Activated T-helper 1 cell treated with anti-CD3 and anti-CD28 coated beads, Interleukin-12 subunit alpha, Interleukin-12 subunit beta, Interleukin-2, Interleukin-4 antibody, amounts not matched to agents 30 ng/mL and 10 ng/mL and 1 ng/mL, durations not matched to agents 14 hours and 24 hours and 36 hours (primary cell): ENCODE measurements at places on chromosomes 7 and 10. TPM values are rescaled to one million over a fixed set of nuclear protein-coding genes. Genes with fewer than 3 reads are reported as not detected.

TMEM225B gene
- 0.60 and 0.64 TPM in 2 replicates for total RNA-seq

CDK5 gene
- total RNA-seq: 24.9 and 28.1 TPM in 2 replicates

FAM25A gene
- not detected in 2 replicates for total RNA-seq

CCDC172 gene
- total RNA-seq: not detected in 2 replicates

TNS3 gene
- total RNA-seq: 4.1 and 5.8 TPM in 2 replicates

CFAP46 gene
- total RNA-seq: not detected in 2 replicates

ELFN1 gene
- total RNA-seq: 0.05 TPM in 1 of 2 replicates, not detected in the other

DNTT gene
- total RNA-seq: not detected in 2 replicates

CCDC3 gene
- total RNA-seq: 0.13 TPM in 1 of 2 replicates, not detected in the other

GPC2 gene
- 3.9 and 4.8 TPM in 2 replicates for total RNA-seq

SPDYE6 gene
- not detected in 2 replicates for total RNA-seq

CYP3A5 gene
- not detected in 2 replicates for total RNA-seq

TEX36 gene
- total RNA-seq: not detected in 2 replicates

SDK1 gene
- total RNA-seq: 0.08 and 0.15 TPM in 2 replicates

ARL5B gene
- total RNA-seq: 14.4 and 15.2 TPM in 2 replicates

KLF14 gene
- not detected in 2 replicates for total RNA-seq

TFR2 gene
- total RNA-seq: 13.8 and 15.0 TPM in 2 replicates

HHEX gene
- 0.16 and 0.32 TPM in 2 replicates for total RNA-seq

BUD31 gene
- total RNA-seq: 132 and 145 TPM in 2 replicates

SFMBT2 gene
- 38.3 and 39.1 TPM in 2 replicates for total RNA-seq

CCDC136 gene
- total RNA-seq: 10.0 and 11.1 TPM in 2 replicates

PNLIPRP2 gene
- total RNA-seq: not detected in 2 replicates

NPC1L1 gene
- not detected in 2 replicates for total RNA-seq

FLNC gene
- 0.03 and 0.07 TPM in 2 replicates for total RNA-seq

IMMP2L gene
- total RNA-seq: 11.3 and 16.0 TPM in 2 replicates

ST8SIA6 gene
- not detected in 2 replicates for total RNA-seq

CNTNAP2 gene
- total RNA-seq: not detected in 2 replicates

LGI1 gene
- total RNA-seq: not detected in 2 replicates

CHST12 gene
- 9.9 and 10.6 TPM in 2 replicates for total RNA-seq

COBL gene
- not detected in 2 replicates for total RNA-seq

EGR2 gene
- 268 and 282 TPM in 2 replicates for total RNA-seq

MRLN gene
- 0.23 and 0.54 TPM in 2 replicates for total RNA-seq

GPR26 gene
- not detected in 2 replicates for total RNA-seq

TAX1BP1 gene
- total RNA-seq: 88.6 and 90.9 TPM in 2 replicates

LRRTM3 gene
- total RNA-seq: not detected in 2 replicates
